Right renal pelvis (tissue), 4 donors: ENCODE measurements at places on chromosomes 3 and 15. TPM values are rescaled to one million over a fixed set of nuclear protein-coding genes. Genes with fewer than 3 reads are reported as not detected.

DNA sequence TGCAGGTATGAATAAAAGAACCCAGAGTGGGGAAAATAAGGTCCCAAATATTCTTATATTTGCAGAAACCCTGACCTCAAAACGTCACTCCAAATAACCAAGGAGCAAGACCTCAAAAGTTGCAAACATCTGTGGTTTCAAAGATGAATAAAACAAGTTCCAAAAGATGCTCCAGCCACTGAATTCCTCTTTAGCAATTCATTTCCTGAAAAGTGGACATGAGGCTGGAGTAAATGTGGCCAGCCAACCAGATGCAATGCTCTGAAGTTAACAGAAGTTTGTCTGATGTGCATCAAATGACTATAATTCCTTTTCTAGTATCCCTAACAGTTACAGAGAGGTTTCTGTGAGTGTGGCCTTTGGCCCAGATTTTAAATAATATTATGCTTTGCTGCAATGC, 71.2 kb upstream of the WNT5A start:
- no peak for DNase-seq

GRCh38 chr15:48654801-48655200, 9.3 kb upstream of the FBN1 start:
- DNase-seq = no peak

GRCh38 chr3:170132335-170132734, 49.2 kb downstream of the PHC3 start:
- DNase-seq = no peak

- no peak for DNase-seq
Measured at GRCh38 chr3:50401978-50402595, 42.8 kb upstream of the TMEM115 start.

GRCh38 chr15:67138891-67139855, 73.8 kb downstream of the SMAD3 start:
- DNase-seq = no peak

DNA sequence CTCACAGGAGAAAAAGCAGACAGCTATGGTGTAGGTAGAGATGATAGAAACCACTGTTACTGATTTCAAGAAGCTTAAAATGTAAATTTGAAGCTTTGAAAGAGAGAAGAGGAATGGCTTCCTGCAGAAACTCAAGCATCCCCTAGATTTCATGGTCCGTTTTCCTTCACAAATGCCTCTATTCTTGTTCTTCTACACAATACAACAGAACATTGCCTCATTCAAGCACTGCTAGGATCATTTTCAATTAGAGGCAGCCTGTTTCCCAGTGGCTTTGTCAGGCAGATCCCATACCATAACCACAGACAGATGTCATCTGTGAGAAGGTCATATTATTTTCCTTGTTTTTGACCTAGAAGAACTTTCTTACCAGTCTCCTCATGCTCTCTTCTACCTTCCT, 77.9 kb upstream of the SPRED1 start:
- no peak for DNase-seq

DNA sequence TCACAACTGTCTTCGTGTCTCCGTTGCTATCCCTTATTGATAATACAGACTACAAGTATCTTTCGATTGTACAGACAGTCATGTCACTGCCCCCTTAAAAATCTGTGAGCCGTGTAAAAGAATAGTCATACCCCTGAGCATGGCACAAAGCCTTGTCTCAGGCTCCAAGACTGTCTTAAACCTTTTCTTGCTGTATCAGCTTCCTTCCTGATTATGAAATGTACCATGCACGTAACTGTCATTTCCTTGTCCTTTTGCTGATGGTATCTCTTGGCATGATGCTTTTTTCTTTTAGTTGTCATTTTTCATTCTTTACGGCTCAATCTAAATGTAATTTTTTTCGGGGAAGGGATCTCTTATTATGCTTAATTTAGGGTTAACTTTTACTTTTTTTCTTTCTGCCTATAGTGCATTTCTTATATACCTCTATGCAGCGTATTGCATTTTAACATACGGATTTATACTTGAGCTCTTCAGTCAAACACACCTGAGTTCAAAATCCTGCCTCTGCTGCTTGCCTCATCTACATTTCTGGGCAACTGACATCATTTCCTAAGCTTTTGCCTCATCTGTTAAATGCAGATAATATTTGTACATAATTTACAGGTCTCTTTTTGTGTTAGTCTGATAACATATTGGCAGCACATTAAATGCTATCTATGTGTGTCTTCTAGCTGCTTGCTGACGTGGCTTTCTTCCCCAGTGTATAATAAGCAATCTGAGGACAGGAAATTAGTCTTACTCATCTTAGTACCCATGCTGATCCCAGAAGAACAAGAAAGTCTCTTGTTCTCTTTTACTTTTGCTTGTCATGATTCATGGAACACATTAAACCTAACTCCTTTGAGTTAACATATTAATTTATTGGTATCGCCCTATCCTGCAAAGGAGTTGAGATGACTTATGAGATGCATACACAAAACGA, 57.3 kb downstream of the ROBO2 start:
- DNase-seq = no peak

- DNase-seq = no peak
Measured at GRCh38 chr15:66685638-66686150, 16.3 kb upstream of the SMAD6 start.

GRCh38 chr15:68699124-68699880, 120.5 kb downstream of the CORO2B start:
- no peak for DNase-seq

- no peak for DNase-seq
Measured at GRCh38 chr3:188950832-188951489, 220.8 kb upstream of the TPRG1 start.

DNA sequence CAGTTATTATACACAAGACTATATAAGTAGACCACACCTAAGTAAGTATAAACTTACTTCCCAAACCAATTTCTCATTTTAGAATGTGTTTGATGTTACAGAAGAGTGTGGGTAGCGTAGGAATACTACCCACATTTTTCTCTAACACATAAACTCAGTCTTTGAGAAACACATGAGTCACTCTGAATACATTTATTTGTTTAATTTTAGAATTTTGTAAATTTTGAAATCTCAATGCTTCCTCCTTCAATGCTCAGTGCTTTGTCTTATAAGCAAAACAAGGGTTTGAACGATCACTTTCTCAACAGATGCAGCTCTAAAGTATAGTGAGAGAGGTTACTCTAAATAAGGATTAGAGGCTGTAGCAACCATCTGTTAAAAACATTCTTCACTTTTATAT, 700.8 kb downstream of the SI start:
- DNase-seq = no peak

DNA sequence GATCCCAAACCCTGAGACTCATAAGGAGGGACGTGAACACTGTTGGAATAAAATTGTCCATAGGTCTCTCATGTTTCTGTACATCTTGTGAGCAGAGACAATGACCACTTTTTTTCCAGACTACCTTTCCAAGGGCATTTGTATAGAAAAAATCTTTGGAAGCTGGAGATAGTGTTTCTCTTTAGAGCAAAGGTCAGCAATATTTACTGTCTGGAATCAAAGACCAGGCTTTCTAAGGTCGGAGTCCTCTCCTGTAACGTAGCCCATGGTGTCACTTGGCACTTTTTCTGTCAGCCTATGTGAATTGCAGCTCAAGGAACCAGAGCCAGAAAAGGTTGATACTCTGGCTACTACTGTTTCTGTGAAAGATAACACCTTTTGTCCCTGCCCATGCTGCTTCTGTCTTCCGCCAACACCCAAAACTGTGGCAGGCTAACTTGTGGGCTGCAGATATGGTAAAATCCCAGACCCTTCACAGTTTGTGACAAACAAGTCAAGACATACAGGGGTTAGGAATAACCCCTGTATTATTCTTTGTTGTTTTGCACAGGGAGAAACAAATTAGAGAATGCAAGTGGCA, 578.3 kb downstream of the GRM7 start:
- no peak for DNase-seq

DNA sequence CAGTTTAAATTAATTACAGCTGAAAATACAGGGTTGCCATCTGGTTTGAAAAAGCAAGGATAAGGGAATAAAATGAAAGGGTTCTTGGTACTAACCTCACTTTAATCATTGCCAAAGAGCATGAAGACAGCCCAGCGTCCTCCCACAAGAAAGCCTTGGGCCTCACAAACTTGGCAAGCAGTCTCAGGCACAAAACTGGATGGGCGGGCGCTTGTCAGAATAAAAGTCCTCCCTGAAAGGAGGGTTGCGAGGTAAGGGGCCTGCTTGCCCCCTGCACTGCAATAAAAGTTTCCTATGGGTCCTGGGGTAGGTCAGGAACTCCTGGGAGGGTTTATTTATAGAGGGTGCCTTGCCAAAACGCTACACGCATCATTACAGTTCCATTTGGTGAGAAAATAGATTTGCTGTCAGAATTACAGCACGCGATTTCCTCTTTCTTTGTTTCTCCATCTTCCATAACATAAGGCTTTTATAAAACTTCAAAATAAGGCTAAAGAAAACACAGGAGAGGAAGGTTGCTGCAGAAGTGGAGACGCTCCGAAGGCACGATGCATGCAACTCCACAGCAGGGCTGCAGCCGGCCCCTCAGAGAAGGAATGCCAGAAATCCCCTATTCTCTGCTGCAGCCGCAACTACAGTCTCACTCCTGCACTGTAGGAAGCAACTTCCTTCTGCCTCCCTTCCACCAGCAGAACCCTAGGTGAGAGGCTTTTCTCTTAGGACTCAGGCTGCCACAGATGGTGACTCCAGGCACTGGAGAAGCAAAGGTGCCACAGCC, 61.3 kb downstream of the VGLL4 start:
- DNase-seq = peak; percentile 83

DNA sequence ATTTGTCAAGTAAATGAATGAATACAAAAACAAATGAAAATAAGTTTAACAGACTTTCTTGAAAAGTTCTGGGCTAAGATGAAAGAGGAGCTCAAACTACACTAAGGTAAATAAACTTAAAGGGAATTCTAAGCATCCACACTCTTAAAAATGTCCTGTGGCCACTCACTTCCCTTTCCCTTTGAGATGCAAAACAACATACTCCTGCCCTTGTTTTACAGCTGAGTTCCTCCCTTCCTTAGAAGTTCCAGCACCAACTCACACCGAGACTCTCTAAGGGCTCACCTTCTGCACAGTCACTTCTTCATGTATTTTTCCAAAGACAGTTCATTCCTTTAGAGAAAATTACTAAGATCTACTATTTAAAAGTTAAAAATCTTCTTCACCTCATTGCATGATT, 123.3 kb upstream of the CMC1 start:
- DNase-seq = no peak

DNA sequence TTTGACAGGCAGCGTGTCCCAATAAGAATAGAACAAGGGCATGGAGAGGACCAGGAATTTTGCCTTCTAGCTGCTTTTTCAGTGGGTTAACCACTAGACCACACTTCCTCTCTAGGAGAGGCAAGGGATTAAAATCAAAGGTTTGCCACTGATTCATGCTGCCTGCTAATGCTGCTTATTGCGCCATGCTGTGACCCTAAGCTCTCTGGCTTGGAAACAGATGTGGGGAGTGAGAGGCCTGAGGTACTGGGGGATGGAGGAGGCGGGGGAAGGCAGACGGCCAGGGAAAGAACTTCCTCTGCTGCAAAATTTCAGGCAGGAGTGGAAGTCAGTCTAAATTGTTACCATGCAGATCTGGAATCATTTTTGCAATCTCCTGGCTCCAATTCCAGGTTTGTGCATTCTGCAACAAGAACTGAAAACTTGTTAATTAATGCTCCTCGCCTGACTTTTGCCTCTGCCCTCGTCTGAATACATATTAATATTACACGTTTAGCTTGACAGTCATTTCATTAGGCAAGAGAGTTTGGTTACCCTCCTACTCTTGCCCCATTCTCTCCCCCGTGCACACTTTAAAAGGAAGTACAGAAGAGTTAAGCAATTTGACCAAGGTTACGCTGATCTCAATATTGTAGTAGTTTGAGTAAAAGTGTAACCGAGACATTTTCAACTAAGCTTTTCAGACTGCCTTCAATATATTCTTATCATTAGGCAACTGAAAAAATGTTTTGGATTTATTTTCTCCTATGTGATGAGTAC, 121.7 kb upstream of the SPRED1 start:
- DNase-seq = no peak

DNA sequence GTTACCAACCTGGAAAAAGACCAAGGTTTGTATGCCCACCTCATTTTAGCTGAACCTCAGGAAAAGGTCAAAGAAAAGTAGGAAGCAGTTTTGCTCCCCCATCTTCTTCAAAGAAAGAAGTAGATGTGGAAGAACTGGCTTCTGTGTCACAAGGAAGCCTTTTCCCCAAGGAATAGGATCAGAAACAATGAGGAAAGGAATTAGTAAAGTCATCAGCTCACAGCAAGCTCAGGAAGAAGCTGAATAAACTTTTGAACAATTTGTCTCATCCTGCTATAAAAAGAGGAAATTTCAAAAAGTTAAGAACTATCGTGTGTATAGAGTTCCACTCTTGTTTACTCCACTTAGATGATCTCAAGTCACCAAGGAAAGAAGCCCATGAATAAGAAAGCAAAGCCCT, 174.2 kb downstream of the PDE8A start:
- no peak for DNase-seq

GRCh38 chr15:70560617-70561328, 202.6 kb downstream of the UACA start:
- DNase-seq = no peak

DNA sequence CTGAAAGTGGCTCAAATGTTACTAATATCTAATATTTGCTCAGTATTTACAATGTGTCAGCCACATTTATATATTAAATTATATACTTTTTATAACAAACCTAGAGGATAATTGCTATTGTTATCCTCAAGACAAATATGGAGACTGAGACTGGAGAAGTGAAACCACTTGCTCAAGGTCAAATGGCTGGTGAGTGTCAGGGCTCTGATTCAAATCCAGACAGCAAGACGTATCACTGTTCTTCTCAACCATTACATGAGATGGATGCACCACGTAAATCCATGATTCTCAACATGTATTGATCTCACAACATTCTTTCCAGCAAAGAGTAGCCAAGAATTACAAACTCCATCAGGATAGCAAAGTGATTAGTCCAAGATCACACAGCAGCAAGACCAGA, 53.8 kb upstream of the CPB1 start:
- no peak for DNase-seq

GRCh38 chr3:67381667-67382272, 272.6 kb downstream of the SUCLG2 start:
- no peak for DNase-seq

GRCh38 chr15:45630917-45631691, 3.7 kb upstream of the SQOR start:
- DNase-seq = peak; percentile 29

USF3 gene
- 19.6 TPM for polyA plus RNA-seq

B3GALNT1 gene
- 42.9 TPM for polyA plus RNA-seq

FBXL2 gene
- 30.2 TPM for polyA plus RNA-seq

COL8A1 gene
- polyA plus RNA-seq = 4.5 TPM

CLDN16 gene
- 42.0 TPM for polyA plus RNA-seq
